ENCODE measurements at places on chromosomes 6 and 20.

- DNase-seq: no peak
These were observed 16.6 kb downstream of the LAMA2 start for GRCh38 chr6:128899341-128900050.

- DNase-seq: no peak
These were observed 756.5 kb upstream of the DEFB115 start for GRCh38 chr20:30500829-30501440.

DNA sequence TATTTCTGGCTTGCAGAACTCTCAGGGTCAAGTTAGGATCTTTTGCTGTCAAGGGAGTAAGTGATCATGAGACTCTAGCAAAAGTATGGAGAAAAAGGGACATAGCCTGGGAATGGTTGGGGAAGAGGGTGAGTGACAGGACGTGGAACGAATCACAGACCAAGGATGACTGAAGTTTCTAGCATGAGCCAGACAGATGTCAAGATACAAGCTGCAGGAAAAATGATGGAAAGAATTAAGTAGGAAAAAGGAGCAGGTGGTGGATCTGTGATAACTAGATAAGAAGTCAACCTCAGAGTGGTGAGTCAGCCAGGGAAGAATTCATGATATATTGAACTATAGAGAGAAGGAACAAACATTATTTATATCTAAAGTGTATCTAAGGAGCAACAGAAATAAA lies 159.8 kb upstream of the SYNDIG1 start:
- no peak for DNase-seq

DNA sequence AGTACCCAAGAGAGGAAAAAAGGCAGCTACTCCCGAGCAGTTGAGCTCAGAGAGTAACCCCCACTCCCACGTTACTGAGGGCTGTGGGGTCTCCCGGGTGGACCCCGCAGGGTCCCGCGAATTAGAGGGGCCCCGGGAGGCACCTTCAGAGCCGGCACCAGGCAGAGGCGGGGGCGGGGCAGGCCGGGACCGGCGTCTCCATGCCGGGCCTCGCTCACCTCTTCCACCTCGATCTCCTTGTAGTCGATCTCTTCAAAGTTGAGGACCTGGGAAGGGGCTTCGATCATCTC lies 381 bp downstream of the MAP3K7 start:
- no peak for DNase-seq

GRCh38 chr6:108497883-108498282 lies 62.8 kb upstream of the FOXO3 start:
- DNase-seq: peak; percentile 17

GRCh38 chr20:17655865-17656479 lies 26.1 kb downstream of the RRBP1 start:
- no peak for DNase-seq

GRCh38 chr6:5034328-5034727 lies 30.5 kb upstream of the RPP40 start:
- DNase-seq: no peak

DNA sequence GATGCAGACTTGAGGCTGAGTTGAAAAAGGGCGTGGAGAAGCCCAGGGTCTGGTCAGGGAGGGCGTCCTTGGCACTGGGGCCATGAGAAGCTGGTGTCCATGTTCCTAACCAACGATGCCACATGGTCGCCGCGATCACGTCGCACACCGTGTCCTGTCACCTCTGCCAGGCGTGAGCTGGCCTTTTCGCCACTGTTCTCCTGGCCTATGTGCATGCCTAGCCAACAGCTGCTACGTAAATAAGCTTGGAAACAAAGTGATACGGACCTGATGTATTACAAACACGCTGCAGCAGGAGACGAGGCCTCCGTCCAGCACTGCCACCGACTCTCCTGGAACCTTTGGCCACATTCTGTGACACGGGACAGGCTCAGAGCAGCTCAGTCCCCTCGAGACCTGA lies 22.0 kb upstream of the KIF25 start:
- DNase-seq: no peak

GRCh38 chr6:39230654-39231035 lies 1.4 kb upstream of the KCNK5 start:
- DNase-seq: no peak

DNA sequence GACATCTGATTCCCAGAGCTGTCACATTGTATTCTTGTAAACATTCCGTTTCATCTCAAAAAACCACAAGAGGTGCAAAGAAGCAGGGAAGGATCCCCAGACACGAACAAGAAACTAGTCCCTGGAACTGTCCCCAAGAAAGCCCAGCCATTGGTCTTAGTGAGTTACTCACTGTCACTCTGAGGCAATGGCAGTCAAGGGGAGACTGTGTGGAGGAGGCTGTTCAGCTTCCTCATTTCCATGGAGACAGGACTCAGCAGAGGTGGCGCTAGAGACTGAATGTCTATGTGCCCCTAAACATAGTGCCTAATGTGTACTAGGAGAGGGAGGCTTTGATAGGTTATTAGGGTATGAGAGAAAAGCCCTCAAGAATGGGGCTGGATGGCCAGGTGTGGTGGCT lies 11.1 kb downstream of the ULBP1 start:
- no peak for DNase-seq

DNA sequence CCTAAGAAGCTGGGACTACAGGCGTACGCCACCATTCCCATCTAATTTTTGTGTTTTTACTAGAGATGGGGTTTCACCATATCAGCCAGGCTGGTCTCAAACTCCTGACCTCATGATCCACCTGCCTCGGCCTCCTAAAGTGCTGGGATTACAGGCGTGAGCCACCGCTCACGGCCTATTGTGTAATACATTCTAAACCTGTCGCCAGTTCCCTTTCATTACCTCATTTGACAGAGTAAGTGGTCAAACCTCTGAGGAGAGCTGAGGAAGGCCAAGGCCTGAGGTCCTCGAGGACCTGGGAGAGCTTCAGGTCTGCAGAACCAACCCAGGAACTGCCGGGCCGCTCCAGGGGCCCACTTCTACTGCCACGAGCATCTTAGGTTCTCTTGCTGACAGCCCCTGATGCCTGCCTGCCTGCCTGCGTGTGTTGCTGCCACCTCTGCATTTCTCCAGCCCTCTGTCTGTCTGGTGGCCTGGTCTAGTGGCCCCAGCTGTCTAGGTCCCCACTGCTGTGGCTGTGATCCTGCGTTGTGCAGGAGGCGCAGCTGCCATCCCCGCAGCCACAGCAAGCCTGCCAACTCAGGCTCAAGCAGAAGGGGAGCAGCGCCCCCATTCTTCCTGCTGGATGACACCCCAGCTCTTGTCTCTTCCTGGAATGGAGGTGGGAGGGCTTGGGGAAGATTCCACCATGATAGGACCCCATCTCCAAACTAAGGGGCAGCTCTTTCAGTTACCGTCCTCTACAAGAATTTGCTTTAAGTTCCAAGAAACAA lies 45.3 kb downstream of the PRR18 start:
- DNase-seq: no peak

DNA sequence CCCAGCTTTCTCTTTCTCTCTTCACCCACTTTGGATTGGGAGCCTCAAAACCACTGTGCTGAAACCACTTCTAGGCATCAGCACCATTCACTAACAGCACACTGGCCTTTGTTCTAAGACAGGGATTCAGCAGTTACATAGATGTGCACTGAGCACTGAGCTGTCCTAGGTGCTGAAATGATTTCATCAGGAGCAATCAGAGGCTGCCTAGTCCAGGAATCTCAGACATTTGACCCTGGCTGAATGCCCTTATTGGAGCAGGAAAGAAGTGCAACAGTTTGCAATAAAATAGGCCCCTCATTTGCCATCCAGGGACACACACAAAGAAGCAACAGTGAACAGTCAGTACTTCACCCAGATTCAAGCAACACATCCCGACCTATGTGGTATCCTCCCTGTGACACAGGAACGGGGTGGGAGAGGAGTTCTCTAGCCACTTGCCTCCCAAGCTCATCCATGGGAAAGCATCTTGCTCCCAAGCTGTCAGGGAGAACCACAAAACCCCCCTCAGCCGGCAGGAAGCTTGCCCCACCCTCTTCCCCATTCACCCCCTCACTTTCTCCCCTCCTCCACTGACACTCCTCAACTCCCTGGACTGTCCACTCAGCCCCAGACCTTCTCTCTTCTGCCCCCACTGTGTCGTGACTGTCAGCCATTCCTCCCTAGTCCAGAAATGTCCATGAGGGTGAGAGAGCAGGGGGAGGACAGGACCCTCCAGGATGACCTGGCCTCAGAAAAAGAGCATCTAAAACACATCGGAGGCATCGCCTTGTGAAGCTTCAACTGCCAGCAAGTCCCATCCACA lies 304.4 kb downstream of the PREX1 start:
- DNase-seq: no peak

- no peak for DNase-seq
These were observed 307.3 kb upstream of the SUPT3H start for GRCh38 chr6:45685076-45685475.

GRCh38 chr6:39214846-39215639 lies 14.2 kb downstream of the KCNK5 start:
- DNase-seq: no peak

DNA sequence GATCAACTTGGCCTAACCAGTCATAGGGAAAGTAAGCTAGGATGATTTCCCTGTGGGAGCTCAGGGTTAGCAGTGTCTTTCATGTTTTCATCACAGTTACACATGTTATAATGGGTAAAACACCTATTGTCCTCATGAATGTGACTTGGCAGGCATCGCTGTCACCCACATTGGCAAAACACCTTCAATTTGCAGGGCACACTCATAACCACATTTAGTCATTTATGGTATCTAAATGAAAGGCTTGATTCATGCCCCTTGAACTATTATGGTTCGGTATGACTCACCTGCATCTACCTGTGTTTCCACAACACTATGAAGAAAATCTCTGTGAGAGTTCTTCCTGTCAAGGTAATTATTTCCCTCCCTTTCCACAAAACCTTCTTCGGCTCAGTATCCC lies 49.2 kb downstream of the FRK start:
- DNase-seq: no peak

GRCh38 chr6:106124437-106125430 lies 38.6 kb downstream of the PRDM1 start:
- no peak for DNase-seq

DNA sequence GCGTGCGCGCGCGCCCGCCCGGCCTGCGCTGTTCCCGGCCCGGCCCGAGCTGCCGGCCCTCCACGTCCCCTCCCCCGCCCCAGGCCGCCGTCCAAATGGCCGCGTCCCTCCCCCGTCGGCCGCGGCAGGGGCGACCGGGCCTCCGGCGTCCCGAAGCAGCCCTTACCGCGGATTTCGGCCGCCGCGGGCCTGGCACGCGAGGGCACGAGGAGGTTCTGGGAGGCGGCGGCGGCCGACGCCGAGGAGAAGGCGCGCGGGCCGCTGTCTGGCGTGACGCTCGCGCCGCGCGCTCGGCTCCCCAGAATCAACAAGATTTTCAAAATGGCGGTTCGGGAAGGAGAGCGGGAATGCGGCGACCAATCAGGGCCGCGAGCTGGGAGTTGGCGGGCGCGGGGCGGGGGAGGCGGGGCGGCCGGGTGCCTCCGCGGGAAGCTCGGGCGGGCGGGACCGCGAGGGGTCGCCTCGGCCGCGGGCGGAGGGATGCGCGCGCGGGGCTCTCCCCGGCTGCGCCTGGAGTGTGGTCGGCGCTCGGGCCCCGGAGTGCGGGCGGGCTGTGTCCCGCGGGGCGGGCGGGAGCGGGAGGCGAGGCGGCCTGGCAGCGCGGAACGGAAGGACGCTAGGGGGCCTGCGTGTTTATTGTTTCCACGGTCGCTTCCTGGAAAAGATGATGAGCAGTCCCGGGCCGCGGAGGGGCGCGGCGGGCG lies at the start of gene DEK:
TSS of gene DEK (minus strand) at position 312 of the 704 bp plus-strand sequence. CDS start 543 bp downstream, outside the sequence.
- DNase-seq: peak; percentile 90

DNA sequence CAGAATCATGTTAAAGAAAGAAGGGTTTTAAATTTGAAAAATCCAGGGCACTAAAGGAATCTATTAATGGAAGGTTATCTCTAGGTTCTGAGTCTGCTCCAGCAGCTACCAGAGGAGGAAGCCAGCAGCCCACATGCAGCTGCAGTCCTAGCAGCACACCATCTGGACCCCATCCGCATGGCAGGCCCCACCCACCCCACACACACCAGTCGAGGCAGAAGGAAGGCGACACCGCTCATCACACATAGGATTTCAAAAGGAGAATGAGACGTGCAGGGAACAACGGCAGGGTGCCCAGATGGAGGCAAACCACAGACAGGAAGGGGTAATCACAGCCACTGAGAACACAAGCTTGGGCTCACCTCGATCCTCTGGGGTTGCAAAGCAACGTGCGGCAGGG lies 78.9 kb downstream of the GINS1 start:
- DNase-seq: no peak

DNA sequence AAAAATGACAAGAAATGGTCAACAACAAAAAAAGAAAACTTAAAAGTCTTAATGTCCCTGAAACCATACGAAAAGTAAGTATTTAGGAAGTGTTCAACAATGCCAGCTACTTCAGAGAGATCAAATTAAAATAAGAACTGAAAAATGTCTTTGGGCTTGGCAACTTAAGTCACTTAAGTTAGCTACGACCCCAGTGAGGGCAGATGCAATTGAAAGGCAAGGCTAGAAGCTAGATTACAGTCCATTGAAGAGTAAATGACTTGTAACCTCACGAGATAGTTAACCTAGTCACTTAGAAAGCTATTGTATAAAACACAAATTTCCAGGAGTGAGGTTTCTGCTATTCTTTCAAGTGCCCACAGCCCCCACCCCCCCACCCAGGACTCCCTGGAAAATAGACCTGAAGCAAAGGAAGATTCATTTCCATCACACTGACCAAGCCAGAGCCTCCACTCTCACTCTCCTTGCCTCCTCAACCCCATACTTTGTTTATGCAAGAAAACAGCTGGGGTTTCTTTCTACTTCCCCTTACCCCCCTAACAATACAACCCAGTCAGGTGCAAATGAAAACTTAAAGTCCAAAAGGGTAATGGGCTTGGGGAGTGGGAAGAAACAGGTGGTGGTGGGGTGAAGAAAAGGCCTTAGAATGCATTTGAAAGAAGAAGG lies 14.6 kb downstream of the RTN4IP1 start:
- no peak for DNase-seq

DNA sequence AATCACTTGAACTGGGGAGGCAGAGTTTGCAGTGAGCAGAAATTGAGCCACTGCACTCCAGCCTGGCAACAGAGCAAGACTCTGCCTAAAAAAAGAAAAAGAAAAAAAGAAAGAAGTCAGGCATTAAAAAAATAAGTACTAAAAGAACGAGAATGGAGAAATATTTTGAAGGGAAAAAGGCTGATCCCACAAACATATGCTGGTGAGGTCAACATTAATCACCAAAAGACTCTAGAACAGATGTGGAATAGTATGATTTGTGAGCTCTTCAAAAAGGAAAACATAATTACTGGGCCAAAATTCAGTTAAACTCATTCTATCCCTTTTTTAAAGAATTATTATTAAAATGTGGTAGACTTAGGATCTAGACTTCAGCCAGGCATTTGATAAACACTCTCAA lies 61.2 kb upstream of the NRSN1 start:
- DNase-seq: no peak

Data from NCI-H345 (cell line).